ENCODE measurements at places on chromosomes 12 and 14. TPM values are rescaled to one million over a fixed set of nuclear protein-coding genes. Genes with fewer than 3 reads are reported as not detected.

The PMCH gene
- not detected for total RNA-seq

The EML5 gene
- 0.72 TPM for total RNA-seq

The DBX2 gene
- total RNA-seq, result not detected

The C12orf54 gene
- 2.5 TPM for total RNA-seq

The JDP2 gene
- 35.6 TPM for total RNA-seq

The POTEM gene
- not detected for total RNA-seq

The IAPP gene
- not detected for total RNA-seq

The NGB gene
- not detected for total RNA-seq

The GDF11 gene
- total RNA-seq, result 3.0 TPM

The STRAP gene
- 186 TPM for total RNA-seq

The AQP5 gene
- not detected for total RNA-seq

The PLEKHD1 gene
- total RNA-seq, result not detected

The HOXC5 gene
- total RNA-seq, result 1.6 TPM

The USP44 gene
- total RNA-seq, result not detected

The NEMF gene
- total RNA-seq, result 26.0 TPM

The NINJ2 gene
- not detected for total RNA-seq

The AQP2 gene
- not detected for total RNA-seq

The SMOC1 gene
- total RNA-seq, result 15.4 TPM

The BHLHE41 gene
- 0.19 TPM for total RNA-seq

The TMEM253 gene
- total RNA-seq, result 0.31 TPM

The TCTN1 gene
- total RNA-seq, result 13.5 TPM

The DCN gene
- total RNA-seq, result 21.4 TPM

The COX8C gene
- total RNA-seq, result not detected

The CCDC85C gene
- 29.9 TPM for total RNA-seq

The MMP14 gene
- total RNA-seq, result 365 TPM

The PRB2 gene
- total RNA-seq, result not detected

The SENP1 gene
- 13.9 TPM for total RNA-seq

The GLI1 gene
- total RNA-seq, result 3.4 TPM

The CD9 gene
- total RNA-seq, result 380 TPM

The CLECL1 gene
- not detected for total RNA-seq

The EPYC gene
- not detected for total RNA-seq

The TGM1 gene
- 19.3 TPM for total RNA-seq

The LRP1 gene
- total RNA-seq, result 6.2 TPM

The KRT81 gene
- 0.19 TPM for total RNA-seq

The GAS2L3 gene
- 9.0 TPM for total RNA-seq

The TAS2R31 gene
- 0.39 TPM for total RNA-seq

The CDCA3 gene
- 52.9 TPM for total RNA-seq

The RNASE3 gene
- not detected for total RNA-seq

The OVCH1 gene
- not detected for total RNA-seq

The ATXN2 gene
- total RNA-seq, result 11.2 TPM

The NAV3 gene
- total RNA-seq, result 28.6 TPM

The OTX2 gene
- total RNA-seq, result not detected

The RERGL gene
- not detected for total RNA-seq

The NFE2 gene
- not detected for total RNA-seq

All from hair follicular keratinocyte (primary cell).